Stimulated activated CD8-positive, alpha-beta memory T cell treated with anti-CD3 and anti-CD28 coated beads, Interleukin-7, amount 100 ng/mL, for 1 hour (primary cell): ENCODE measurements at places on chromosomes 12 and 14.

DNA sequence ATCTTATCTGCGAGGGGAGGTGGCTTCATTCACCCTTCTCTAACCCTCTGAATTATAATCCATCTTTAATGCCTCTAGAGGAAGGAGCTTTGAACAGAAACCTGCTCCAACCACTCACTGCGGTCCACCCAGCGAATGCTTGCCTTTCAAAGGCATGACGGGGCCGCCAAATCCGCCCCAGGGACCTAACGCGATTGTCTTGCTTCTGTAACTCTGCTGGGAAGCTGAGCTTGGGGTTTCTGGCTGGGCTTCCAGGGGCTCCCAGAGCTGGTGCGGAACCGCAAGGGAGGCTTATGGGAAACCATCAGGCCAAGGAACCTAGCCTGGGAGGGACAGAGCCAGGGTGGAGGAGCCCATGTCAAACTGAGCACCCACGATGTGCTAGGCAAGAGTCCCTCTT, 231.2 kb upstream of the LHX5 start:
- no peak for DNase-seq

DNA sequence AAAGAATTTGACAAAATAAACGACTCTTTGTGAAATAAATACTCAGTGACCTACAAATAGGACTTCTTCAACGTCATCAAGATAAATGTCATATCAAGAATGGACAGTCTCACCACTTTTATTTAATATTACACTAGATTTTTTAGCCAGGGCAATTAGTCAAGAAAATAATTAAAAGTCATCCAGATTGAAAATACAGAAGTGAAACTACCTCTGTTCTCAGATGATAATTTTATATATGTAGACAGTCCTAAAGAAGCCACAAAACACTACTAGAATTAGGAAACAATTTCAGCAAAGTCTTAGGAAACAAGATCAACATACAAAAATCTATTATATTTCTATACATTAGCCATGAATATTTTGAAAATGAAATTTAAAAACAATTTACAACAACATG, 689.6 kb upstream of the SEL1L start:
- no peak for DNase-seq

DNA sequence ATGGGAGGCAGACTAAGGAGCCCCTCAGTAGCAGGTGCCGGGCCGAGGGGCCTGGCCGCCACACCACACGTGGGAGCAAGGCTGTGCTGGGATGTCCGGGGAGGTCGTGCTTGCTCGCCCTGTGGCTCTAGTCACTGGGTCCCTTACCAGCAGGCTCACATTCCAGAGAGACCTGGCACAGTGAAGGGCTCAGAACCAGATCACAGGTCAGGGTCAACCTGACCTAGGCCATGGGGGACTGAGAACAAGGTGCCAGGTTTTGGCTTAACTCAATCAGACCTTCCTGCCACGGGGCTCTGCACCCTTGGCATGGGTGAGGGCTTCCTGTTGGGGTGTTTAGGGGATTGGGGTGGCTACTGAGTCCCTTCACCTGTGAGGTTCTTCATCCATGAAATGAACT, 22.3 kb downstream of the DEGS2 start:
- DNase-seq: no peak

GRCh38 chr12:131586761-131587160, 124.1 kb upstream of the SFSWAP start:
- DNase-seq: no peak

DNA sequence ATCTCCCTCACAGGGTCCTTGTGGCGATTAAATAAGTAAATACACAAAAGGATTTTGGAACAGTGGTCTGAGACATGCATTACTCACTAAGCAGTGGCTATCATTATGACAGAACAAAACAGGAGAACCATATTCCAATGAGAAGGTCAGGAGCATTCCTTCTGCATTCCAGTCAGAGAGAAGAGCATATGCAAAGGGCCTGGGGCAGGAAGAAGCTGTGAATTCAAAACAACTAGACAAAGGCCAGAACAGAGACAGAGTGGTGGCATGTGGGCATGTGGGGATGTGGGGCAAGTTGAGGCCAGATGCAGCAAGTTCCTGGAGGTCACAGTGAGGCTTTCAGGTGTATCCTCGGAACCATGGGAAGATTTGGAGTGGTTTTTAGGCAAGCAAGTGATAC, 70.1 kb upstream of the VRK1 start:
- no peak for DNase-seq

- DNase-seq: no peak
Measured at GRCh38 chr12:21888276-21888863, 52.9 kb downstream of the ABCC9 start.

GRCh38 chr14:29576927-29577326, 350.7 kb downstream of the PRKD1 start:
- no peak for DNase-seq

- DNase-seq: no peak
Measured at GRCh38 chr12:29350080-29350479, 30.9 kb downstream of the ERGIC2 start.

DNA sequence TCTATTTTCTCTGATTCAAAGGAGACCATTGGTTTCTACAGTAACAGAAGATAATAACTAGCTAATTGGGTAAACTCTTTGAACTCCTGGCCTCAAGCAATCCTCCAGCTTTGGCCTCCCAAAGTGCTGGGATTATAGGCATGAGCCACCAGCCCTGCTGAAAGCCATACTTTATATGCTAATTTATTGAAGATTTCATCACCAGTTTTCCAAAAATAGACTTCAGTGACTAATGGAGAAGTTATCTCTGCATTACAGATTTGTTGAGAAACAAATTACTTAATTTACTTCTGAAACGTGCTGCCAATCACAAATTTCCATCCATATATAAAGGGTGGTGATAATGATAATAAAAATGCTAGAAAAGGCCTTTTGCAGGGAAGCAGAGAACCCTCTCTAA, 1758.1 kb upstream of the SEL1L start:
- DNase-seq: no peak

- no peak for DNase-seq
Measured at GRCh38 chr14:85234156-85235025, 295.6 kb upstream of the FLRT2 start.

DNA sequence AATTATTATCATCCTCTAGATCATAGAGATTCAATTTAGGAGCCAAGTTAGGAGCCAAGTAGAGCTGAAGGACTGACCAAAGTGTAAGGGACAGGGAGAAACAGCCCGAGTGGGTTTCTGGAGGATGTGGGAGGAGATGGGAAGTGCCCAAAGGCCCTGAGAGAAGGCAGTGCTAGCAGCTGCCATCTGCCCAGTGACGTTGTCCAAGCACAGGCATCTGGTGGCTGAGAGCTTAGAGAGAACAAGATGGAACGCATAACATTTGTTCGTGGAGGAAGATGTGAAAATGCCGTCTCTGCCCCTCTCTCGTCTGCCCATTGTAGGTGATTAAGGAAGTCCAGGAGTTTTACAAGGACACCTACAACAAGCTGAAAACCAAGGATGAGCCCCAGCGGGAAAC, 34.7 kb downstream of the CD9 start:
- DNase-seq: no peak

GRCh38 chr12:96985515-96986362, 78.7 kb downstream of the NEDD1 start:
- DNase-seq: peak; percentile 4

- DNase-seq: no peak
Measured at GRCh38 chr14:77761205-77761931, 412 bp upstream of the SNW1 start.

DNA sequence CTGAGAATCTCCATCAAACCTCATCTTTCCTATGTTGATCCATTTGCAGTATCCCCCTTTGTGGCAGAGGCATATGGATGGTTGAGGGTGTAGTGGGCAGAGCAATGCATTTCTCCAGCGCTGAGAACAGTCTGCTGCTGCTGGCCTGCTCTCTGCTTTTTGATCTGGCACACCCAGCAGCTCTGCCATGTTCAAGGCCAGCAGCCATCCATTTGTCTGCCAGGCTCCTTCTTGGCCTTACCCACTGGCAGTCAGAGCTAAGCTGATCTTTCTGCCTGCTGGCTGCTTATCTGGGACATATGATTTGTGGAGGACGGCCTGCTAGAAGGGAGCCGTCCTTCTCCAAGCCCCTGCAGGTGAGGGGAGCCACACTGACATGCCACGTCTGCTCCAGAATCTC, 17.0 kb downstream of the NPC2 start:
- DNase-seq: no peak

GRCh38 chr12:24719293-24719721, 229.6 kb downstream of the BCAT1 start:
- DNase-seq: peak; percentile 22

DNA sequence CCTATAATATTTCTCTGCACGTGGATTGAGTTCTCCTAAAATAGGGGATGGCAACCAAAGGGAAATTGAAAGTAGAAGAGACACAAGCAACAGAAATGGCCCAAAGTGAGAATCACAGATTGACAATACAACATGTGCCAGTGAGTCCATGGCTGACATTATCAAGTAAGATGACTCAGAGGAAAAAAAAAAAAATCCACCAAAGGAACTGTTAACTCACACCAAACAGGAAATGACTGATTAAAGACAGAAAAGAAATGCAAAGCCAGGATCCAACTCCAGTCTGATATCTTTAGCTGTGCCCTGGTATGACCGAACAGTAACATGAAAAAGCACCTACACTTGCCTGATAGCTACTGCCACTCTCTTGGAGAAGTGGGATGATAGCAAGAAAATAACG, 485.0 kb downstream of the PRKD1 start:
- no peak for DNase-seq

GRCh38 chr14:96614481-96614881, 112.3 kb downstream of the PAPOLA start:
- no peak for DNase-seq

- no peak for DNase-seq
Measured at GRCh38 chr12:124588751-124589267, 21.4 kb upstream of the NCOR2 start.

DNA sequence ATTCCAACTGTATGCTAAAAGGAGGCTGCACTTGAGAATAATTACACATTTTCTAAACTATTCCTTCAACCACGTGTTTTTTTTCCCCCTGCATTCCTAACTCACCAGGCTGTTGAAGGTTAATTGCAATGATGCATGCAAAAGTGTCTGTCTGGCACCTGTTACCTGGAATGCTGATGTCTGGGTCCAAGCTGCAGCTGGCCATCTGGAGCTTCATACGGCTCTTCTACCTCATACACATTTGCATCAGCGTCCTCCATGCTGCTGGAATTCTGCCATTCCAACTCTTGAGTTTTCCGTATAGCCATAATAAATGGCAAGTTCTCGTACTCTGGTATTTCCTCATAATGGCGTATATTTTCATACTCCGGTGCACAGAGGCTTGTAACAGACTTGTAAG, 8.6 kb downstream of the FGD6 start:
- DNase-seq: no peak

DNA sequence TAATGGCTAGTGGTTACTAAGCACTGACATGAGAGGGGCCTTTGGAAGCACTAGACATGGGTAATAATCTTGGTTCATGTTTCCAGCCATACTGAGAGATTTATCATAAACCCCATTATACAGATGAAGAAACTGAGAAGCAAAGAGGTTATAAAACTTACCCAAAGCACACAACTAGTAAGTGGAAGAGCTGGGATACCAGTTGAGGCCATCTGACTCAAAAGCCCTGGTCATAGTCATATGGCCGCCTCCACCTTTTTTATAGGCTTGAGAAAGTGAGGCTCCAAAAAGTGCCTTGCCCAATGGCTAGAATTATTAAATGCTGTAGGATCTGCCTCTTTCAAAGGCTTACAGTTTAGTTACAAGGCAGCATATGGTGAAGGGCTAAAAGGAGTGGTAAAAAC, 944 bp downstream of the TXNRD1 start:
- DNase-seq: no peak

GRCh38 chr12:56903374-56903773, 30.8 kb downstream of the SDR9C7 start:
- DNase-seq: no peak

DNA sequence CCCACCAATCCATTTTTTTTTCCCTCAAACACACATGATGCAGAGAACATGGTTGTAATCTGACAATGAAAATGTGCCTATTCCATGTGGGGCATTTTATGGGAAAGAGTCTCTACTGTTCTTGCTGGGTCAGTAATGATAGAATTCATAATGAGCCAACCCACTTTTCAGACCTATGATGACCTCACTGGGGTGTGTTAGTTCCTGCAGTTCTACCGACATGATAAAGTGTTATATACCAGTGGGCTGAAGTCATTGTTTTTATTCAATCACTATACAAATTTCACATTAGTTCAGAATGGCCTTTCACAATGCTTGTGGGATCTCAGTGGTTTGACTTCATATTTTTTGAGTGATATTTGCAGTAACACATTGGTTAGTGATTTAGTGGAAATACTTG, 47.5 kb downstream of the PPFIBP1 start:
- no peak for DNase-seq

- peak; percentile 34 for DNase-seq
Measured at GRCh38 chr12:52060498-52061177, 9.1 kb upstream of the ATG101 start.

DNA sequence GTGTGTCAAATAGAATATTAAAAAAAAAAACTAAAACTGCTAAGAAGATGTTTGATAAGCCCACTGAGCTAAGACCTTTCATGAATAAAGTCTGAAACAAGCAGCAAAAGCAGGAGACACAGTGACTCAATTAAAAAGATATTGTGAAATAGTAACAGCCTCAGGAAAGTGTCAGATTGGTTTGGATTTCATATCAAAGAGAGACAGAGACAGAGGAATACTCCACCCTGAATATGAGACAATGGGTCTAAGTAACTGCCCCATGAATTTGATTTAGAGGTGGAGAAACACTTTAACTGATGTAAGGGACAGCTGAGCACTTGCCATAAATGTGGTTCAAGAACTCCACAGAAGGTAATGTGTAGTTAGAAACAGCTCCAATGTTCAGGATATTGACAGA, 277.9 kb upstream of the FOXG1 start:
- DNase-seq: no peak

- DNase-seq: no peak
Measured at GRCh38 chr12:121441555-121441954, 41.6 kb downstream of the RNF34 start.

DNA sequence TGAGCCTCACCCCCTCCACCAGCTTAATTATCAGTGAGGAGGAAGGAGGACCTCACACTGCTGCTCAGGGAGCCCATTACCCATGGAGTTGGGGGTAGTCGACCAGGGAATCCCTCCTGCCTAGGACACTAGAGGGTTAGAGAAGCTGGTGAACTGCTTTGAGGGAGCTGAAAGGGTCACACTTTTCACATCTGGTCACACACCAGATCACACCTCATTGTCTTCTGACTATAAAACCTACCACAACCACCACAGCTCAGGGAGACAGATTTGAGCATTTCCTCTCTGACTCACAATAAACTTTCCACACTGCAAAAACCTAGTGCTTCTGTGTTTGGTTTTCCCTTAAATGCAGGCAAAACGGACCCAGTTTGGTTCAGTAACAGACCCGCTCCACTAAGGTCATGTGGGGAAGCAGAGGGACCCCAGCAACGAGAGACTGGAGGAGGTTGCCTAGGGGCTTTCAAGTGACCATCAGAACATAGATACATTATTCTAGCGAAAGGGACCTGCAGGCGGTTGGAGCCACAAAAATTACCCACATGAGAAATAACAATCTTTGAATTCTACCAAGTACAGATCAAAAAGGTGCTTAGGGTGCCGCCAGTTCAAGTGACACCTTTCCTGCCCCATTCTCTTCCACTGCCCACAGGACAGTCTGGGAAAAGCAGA, 151.4 kb upstream of the AVPR1A start:
- DNase-seq: no peak

- no peak for DNase-seq
Measured at GRCh38 chr14:49451938-49452337, 134.2 kb downstream of the RPS29 start.

GRCh38 chr14:23829736-23830471, 123.7 kb upstream of the DHRS4 start:
- no peak for DNase-seq
